ENCODE measurements at places on chromosomes 6 and 20. TPM values are rescaled to one million over a fixed set of nuclear protein-coding genes. Genes with fewer than 3 reads are reported as not detected.

The GSTA4 gene
- total RNA-seq = 0.76 TPM

GRCh38 chr20:49913399-49914047, 1.8 kb downstream of the SPATA2 start:
- no peak for DNase-seq
- H3K27ac ChIP-seq = no peak overlapping the region
- no peak overlapping the region for H3K4me3 ChIP-seq
- peaks cover 8% of the 10 kb centered on the region for H3K36me3 ChIP-seq
- H3K4me1 ChIP-seq = peaks cover 29% of the 10 kb centered on the region
- no peaks in the 10 kb centered on the region for H3K27me3 ChIP-seq

The SNX14 gene
- 46.3 TPM for total RNA-seq

DNA sequence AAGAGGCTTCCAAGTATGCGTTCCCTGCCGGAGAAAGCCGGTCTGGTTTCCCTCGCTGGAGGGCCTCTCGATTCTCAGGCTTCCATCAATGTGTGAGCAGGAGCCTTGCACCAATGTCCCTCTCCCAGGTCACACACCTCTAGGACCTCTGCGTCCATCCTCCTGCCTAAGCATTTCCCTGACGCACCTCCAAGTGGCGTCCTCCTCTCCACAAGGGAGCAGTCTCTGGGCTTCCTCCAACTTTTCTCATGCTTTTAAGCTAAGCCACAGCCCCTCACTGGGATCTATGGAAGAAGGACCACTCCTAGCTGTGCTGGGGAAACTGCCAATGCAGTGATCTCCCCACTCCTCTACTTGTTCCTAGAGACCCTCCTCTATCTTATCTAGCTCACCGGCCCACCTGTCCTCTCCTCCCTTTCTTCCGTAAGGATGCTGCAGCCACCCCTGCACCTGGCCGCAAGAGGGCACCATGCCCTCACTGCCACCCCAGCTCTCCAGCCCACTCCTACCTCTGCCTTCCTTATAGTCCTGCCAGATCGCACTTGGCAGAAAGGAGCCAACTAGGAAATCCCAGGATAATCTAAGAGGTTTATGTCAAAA, 258.7 kb downstream of the LRFN2 start:
- H3K36me3 ChIP-seq = no peaks in the 10 kb centered on the region
- peaks cover 27% of the 10 kb centered on the region for H3K27me3 ChIP-seq
- no peak overlapping the region for H3K4me3 ChIP-seq
- no peaks in the 10 kb centered on the region for H3K4me1 ChIP-seq
- H3K27ac ChIP-seq = no peak overlapping the region
- DNase-seq = peak; percentile 44

The HLA-DQA1 gene
- 6.9 TPM for total RNA-seq

GRCh38 chr20:32985596-32985995, 18.6 kb downstream of the SUN5 start:
- no peak overlapping the region for H3K4me3 ChIP-seq
- H3K27ac ChIP-seq = no peak overlapping the region
- peaks cover 3% of the 10 kb centered on the region for H3K4me1 ChIP-seq
- H3K36me3 ChIP-seq = no peaks in the 10 kb centered on the region
- no peak for DNase-seq

GRCh38 chr6:31900917-31901414, 920 bp downstream of the ZBTB12 start:
- H3K4me3 ChIP-seq = peak overlapping the region; percentile 46
- H3K27ac ChIP-seq = no peak overlapping the region
- H3K27me3 ChIP-seq = no peaks in the 10 kb centered on the region
- no peaks in the 10 kb centered on the region for H3K36me3 ChIP-seq
- H3K4me1 ChIP-seq = peaks cover 48% of the 10 kb centered on the region

All from T-cell (primary cell).